ENCODE measurements at places on chromosomes 7 and 10.

DNA sequence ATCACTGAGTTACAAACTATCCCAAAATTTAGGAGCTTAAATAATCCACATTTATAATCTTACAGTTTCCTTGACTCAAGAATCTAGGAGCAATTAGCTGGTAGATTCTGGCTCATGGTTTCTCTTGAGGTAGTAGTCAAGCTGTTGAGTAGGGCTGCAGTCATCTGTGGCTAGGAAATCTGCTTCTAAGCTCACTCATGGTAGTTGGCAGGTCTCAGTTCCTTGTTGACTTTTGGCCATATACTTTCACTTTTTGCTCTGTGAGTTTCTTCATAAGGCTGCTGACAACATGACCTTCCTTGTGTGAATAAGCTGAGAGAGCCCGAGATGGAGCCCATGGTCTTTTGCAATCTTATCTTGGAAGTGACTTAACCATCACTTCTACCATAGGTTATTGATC, 10.8 kb upstream of the ETV1 start:
- DNase-seq, result no peak

GRCh38 chr7:152347888-152348287, 87.9 kb downstream of the KMT2C start:
- no peak for DNase-seq

GRCh38 chr10:19826712-19827111, 10.5 kb downstream of the PLXDC2 start:
- DNase-seq, result peak; percentile 8

GRCh38 chr7:110568932-110569331, 522.0 kb upstream of the LRRN3 start:
- no peak for DNase-seq

DNA sequence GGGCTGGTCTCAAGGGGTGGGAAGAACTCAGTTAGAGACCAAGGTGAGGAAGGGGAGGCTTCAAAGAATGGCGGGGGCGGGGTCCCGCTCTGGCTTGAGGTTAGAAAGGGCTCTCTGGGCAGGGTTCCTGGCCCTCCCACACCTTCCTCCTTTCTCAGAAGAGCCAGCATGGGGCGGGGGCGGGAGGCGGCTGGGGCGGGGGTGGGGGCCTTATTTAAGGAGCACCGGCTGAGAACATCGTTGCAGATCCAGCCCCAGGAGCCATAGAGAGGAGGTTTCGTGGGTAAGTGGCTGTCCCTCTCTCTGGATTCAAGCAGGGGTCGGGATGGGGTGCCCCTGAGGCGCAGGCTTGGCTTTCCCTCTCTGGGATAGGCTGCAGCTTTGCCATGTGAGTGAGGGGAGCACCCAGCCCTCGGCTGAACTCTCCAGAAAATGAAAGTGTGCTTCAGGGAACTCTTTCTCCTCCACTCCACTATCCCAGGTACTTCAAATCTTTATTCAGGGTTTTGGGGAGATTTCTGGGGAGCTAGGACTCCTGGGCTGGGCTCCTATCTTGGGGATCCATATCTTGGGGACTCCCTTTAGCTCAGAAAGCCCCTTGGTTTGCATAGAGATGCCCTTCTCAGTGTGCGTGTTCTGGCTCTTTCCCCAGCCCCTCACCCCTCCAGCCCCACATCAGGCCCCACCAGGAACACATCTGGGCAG, 3.3 kb upstream of the CUEDC2 start:
- peak; percentile 82 for DNase-seq

Data from activated CD4-positive, alpha-beta T cell treated with anti-CD3 and anti-CD28 coated beads, Interleukin-10, Interleukin-2, amounts not matched to agents 100 ng/mL and 50 ng/mL, durations not matched to agents 16 hours and 8 hours (primary cell).